ENCODE measurements at places on chromosomes 4 and X.

- peak; percentile 5 for DNase-seq
These were observed at the start of gene USP51 for GRCh38 chrX:55489314-55490009. Gene USP51, minus strand, starts transcription at chrX:55489848. Its CDS starts 909 bp downstream, at chrX:55488939.

DNA sequence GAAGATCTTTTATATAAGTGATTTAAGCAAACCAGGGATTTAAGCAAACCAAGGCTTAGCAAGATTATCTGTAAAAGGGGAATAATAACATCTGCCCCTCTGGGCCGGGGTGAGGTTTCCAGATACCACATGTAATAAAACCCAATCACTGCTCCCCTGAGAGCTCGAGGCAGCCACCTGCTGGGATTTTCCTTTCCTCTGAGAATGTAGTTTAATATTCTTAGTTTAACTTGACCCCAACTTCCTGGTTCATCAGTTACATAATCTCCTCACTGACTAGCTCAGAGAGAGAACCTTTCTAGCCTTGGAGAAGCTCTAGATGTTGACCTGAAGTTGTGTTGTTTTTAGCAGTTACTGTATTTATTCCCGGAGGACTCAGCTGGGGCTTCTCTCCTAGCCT, 322.4 kb downstream of the ARHGAP10 start:
- no peak for DNase-seq

GRCh38 chr4:6277139-6277802, 7.6 kb downstream of the WFS1 start:
- DNase-seq = no peak

- peak; percentile 1 for DNase-seq
These were observed 28.4 kb upstream of the SULT1E1 start for GRCh38 chr4:69888336-69888735.

GRCh38 chr4:79250887-79251286, 75.0 kb downstream of the NAA11 start:
- no peak for DNase-seq

DNA sequence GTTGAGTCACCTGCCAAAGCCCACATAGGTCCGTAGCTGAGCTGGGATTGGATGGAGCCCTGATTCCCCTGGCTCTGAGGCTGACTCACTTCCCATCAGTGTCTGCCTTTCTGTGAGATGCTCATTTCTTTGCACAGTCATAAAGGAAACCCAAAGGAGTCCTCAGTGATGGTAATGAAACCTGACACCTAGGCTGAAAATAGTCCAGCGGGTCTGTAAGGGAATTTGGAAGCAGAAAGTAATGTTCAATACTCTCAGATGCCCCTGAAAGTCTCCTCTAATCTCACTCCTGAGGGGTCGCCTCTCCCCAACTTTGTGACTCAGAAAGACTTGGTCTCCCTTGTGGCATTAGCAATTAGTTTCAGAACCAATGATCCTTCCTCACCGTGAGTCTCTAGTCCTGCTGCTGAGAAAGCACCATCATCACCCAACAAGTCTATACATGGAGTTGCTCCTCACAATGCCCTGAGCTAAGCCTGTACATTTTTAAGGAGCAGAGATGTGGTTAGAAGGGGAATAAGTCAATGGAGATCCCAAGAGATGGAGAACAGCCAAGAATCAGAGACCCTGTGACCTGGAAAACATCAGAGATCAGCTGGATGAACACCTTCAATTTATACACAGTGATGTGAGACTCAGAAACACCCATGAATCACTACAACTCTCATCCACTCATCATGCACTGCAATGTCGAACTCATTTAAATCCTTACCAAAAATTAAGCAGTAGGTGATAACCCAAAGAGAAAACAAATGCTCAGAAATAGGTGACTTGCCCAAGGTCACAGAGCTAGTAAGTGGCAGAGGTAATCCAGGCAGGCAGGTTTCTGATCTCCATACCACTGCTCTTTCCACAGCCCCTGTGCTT, 219.0 kb upstream of the CPEB2 start:
- DNase-seq = peak; percentile 84

- no peak for DNase-seq
These were observed 1.3 kb downstream of the SYP start for GRCh38 chrX:49198540-49199314.

- no peak for DNase-seq
These were observed 63.3 kb upstream of the RXFP1 start for GRCh38 chr4:158458271-158458895.

- peak; percentile 78 for DNase-seq
These were observed 72.9 kb downstream of the YIPF6 start for GRCh38 chrX:68571610-68572311.

DNA sequence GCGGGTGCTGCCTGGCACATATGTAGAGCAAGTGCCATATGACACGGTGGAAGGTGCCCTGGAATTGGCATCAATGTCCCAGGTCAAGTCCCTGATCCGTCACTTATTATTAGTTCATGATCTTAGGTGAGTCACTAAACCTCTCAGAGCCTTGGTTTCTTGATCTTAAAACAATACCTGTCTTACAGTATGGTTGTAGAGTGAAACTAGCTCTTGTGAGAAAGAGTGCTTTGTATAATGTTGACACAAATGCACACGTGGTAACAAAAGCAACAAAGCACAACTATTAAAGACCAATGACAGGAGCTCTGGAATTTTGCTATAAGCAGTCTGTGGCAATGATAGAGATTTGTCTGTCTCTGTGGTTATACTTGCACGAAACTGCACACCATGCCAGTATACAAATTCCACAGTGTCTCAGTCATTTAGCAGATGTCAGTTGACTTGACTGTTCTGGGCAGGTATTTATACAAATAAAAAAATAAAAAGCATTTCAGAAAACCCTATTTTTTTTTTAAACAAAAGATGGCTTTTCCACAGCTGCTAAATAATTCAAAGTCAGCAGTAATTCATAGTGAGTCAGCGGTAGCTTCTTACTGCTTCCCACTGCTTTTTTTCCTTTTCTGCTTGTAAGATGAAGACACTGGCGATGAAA, 19.7 kb upstream of the ACSL1 start:
- no peak for DNase-seq

GRCh38 chr4:13733817-13734216, 106.3 kb upstream of the BOD1L1 start:
- no peak for DNase-seq

GRCh38 chr4:77566148-77566547, 39.5 kb upstream of the CXCL13 start:
- no peak for DNase-seq

GRCh38 chr4:15683143-15683495, 1.5 kb downstream of the FAM200B start:
- DNase-seq = no peak

DNA sequence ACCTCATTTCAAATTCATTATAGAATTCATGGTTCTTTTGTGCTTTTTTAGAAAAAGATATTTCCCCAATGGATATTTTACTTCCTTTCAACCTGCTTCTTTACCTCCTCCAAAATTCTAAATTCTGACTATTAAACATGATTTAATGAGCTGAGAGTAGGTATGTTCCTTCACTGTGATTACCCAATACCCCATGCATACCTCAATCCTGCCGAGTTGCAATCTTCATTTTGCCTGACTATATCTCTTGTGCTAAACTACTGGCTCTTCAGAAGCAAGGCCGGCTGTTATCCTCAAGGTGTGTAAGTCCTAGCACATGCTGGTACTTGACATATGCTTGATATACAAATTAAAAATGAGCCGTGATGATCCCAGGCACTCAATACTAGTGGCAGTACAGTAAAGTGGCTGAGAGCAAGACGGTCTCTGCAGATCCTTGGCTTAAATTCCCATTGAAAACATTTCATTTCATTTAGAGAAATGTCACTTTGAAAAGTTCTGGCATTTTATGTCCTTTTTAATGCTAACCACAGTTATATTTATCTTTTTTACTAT, 320.4 kb downstream of the KCNIP4 start:
- no peak for DNase-seq

GRCh38 chr4:10180603-10180926, 64.0 kb upstream of the WDR1 start:
- DNase-seq = no peak

GRCh38 chrX:42823443-42823842, 45.5 kb upstream of the PPP1R2C start:
- DNase-seq = no peak

- DNase-seq = no peak
These were observed 94.0 kb downstream of the FBXO8 start for GRCh38 chr4:174189392-174190015.

DNA sequence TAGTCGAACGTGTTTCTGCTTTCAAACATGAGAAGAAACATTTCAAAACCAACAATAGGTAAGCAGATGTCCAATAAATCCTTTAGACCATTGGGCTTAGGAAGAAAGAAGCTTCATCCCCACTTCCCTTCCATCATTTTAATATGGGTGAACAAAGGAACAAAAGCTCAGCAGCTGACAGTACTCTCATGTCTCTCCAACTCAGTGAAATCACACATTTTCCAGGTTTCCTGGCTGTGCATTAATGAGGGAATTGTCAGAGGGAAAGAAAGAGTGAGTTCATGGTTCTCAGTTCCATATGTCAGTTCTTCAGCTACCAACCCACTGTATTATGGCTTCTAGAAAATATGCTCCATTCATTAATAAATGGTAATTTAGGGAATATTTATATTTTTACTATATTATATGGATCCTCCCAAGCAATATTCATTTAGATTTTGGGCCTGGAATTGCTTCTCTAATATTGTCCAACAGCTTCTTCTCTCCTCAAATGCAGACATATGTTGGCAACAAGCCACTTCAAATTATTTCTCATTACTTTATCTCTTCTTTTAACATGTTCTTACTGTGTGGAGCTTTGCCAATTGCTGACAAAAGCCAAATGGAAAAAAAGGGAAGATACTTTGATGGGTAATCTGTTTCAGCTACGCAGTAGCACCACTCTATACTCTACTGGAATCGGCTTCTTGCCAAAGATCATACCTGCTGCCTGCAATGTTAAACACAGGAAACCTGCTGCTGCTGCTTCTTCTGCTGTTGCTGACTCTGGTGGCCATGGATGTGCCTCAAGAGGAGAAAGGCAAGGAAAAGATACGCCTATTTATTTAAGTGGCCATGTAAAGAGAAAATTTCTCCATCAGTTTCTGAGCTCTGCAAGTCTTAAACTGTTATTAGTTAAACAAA, 1757.6 kb downstream of the ARAP2 start:
- DNase-seq = no peak

DNA sequence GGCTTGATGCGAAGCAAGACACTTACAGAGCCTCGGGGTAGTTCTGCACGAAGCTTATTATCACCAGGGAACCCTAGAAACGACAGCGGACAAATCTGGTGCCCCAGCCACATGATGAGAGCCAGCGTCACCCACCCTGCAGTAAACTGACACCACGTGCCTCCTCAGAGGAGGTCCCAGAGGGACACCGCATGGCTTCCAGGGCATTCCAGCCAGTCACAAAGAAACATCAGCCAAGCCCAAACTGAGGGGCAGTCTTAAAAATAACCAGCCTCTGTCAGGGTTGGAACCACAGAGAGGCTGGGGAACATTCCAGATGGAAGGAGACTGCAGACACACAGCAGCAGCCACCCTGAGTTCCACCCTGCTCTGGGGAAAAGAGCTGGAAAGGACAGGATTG, 36.6 kb upstream of the HGFAC start:
- DNase-seq = no peak

GRCh38 chr4:108612365-108612764, 8.0 kb upstream of the RPL34 start:
- no peak for DNase-seq

- peak; percentile 4 for DNase-seq
These were observed 49.8 kb downstream of the SMPX start for GRCh38 chrX:21708116-21708515.

- no peak for DNase-seq
These were observed 106.7 kb upstream of the ARHGAP24 start for GRCh38 chr4:85368240-85368639.

DNA sequence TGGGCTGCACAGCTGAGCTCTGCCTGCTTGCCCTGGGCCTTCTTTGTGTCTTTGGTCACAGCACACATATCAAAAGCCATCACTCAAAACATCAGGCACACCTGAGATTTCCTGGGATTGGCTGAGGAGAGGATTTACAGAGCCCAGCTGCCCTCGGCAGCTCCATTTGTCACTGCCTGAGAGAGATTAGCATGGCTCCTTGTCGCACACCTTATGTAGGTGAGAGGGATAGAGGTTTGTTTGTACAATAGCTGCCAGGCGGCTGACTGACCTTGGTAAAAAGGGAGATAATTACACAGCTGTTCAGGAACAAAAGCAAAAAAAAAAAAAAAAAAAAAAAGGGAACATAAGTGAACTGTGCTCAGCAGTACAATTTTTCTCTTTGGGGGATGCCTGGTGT, 63.2 kb downstream of the MGST2 start:
- no peak for DNase-seq

DNA sequence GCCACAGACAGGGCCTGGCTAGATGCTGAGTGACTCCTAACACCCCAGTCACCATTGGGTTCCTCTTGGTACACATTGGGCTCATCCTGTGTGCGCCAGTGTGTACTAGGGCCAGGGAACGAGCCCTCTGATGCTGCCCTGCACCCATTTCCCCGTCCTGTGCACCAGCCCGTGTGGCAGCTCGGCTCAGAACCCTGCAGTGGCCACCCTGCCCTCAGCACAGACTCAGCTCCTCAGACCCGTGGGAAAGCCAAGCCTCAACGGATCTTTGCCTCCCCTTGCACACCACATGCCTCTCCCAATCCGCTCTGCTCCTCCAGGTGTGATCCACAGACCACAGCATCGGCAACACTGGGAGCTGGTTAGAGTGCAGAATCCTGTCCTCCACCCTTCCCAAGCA, 38.6 kb downstream of the EVC start:
- DNase-seq = no peak

DNA sequence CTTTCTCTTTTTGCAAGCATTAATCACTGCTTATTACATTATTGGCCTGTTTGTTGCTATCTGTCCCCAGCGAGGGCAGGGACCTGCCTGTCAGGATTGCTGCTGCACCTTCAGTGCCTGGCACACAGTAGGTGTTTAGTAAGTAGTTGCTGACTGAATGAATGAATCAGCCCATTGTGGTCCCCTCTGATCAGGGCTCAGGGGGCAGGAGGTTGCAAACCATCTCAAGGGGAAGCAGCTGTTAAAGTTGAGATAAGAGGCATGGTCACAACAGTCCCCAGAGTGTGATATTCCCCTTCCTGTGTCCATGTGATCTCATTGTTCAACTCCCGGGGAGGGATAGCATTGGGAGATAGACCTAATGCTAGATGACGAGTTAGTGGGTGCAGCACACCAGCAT, 85.4 kb downstream of the WFS1 start:
- no peak for DNase-seq

DNA sequence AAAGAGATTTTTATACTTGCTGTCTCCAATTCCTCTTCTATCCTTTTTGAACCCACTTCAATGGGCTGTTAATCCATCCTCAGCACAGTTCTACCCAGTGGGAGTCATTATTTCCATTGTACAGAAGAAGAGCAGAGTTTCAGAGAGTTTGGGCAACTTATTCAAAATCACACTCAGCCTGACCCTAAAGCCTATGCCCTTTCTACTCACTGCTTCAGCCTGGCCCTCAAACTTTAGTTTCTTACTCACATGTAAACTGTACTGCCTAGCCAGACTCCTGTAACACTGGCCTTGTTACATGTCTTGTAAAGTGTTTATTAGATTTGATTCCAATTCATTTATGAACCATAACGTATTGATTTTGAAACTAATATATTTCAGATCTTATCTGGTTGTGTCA, 25.1 kb upstream of the USO1 start:
- peak; percentile 29 for DNase-seq
